Cardiac fibroblast (primary cell): ENCODE measurements at places on chromosomes 3 and 15.
A peak's percentile ranks its signal among the peaks of the same experiment; 100 is the strongest.

- peak; percentile 82 for DNase-seq
Measured at GRCh38 chr3:155185631-155186071, 105.5 kb downstream of the MME start.

DNA sequence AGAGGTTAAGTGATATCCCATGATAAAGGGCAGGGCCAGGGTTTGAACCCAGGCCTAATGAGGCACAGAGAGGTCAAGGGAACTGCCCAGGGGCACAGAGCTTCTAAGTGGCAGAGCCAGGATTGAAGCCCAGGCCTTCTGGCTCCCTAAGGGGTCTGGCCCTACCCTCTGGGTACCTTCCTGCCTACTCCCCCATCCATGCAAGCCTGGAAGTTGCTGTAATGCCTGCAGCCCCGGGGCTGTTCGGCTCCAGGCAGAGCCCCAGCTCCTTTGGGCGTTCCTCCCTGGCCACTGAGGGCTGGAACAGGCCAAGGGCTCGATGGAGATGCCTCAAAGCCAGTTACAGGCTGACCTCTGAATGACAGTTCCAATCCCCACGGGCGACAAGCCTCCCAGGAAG is 4.5 kb downstream of the GRIP2 start:
- no peak for DNase-seq

GRCh38 chr3:4855676-4856075 is 123.6 kb upstream of the BHLHE40 start:
- DNase-seq = no peak

- no peak for DNase-seq
Measured at GRCh38 chr3:149658744-149659497, 1.1 kb upstream of the WWTR1 start.

DNA sequence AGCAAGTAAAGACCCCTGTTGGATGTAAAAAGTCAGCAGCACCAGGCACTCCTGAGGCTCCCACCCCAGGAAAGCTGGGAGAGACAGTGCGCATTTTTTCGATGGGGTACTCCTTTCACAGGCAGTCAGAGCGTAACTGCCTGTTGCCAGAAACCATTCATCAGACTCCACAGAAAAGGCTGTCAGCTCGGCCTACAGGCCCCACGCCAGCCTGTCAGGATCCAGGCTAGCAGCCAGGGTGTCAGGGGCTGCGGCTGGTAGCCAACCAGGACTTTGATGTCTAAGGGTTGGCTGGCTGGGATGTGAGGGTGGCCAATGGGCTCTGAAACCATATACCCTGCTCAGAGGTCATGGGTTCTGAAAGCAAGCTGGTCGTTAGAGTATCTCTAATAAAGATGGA is 164.5 kb downstream of the WNT5A start:
- DNase-seq = no peak

GRCh38 chr3:185693985-185694653 is 108.0 kb downstream of the SENP2 start:
- DNase-seq = peak; percentile 60

DNA sequence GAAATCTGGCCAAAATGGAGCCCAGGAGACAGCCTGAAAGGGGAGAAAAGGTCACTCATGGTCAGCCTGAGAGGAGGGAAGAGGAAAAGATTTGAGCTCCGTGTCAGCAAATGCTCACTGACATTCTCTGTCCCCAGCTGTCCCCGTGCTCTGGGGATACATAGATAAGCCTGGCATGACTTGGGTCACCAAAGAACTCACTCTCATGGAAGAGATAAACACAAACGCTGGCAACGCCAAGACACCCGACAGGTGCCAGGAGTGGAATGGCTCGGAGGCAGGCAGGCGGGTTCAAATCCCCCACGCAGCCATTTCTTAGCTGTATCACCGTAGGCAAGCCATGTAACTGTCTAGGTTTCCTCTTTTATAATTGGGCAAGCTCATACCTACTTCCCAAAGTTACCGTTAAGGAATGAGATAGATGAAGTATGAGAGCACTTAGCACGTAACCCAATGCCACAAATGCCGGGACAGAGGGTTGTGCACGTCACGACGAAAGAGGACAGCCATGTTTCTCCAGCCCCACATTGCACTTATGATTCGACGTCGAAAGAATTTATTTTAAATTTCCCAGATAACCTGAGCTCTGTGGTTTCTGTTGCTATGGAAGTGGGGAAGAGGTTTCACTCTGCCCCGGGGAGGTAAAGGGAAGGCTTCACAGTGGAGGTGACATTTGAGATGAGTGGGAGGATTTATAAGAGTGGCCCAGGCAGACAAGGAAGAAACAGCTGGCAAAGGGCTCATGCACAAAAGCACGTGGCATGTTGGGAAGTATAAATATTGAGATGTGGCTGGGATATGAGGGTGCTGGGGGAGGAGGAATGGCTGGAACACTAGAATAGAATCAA is 41.4 kb upstream of the TSEN2 start:
- no peak for DNase-seq
